Fibroblast of villous mesenchyme (primary cell): ENCODE measurements at places on chromosomes 4 and X. TPM values are rescaled to one million over a fixed set of nuclear protein-coding genes. Genes with fewer than 3 reads are reported as not detected.

GRCh38 chrX:116493271-116493670 lies 30.5 kb upstream of the CT83 start:
- no peak for DNase-seq

DNA sequence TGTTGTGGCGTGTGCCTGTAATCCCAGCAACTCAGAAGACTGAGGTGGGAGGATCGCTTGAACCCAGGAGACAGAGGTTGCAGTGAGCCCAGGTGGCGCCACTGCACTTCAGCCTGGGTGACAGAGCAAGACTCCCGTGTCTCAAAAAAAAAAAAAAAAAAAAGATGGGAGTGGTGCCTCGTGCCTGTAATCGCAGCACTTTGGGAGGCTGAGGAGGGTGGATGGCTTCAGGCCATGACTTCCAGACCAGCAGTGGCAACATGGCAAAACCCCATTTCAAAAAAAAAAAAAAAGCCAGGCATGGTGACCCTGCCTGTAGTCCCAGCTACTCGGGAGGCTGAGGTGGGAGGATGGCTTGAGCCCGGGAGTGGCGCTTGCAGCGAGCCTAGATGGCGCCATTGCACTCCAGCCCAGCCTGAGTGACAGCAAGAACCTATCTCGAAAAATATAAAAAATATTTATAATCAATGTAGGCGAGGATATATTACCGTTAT lies 27.0 kb downstream of the EIF2S3 start:
- peak; percentile 68 for DNase-seq

DNA sequence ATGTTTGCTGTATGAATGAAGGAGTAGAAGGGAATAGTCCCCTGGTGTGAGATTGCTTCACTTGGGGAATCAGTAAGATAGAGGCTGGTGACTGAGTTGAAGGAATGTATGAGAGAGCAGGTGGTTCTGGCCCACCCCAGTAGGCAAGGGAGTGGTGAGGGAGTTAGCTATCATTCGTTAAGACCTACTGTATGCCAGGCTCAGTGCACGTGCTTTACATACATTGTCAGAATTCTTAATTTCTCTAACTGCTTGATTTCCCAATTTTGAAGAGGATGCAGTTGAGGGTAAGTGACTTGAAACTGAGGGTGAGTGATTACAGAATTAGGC lies 700 bp downstream of the VMA21 start:
- no peak for DNase-seq

DNA sequence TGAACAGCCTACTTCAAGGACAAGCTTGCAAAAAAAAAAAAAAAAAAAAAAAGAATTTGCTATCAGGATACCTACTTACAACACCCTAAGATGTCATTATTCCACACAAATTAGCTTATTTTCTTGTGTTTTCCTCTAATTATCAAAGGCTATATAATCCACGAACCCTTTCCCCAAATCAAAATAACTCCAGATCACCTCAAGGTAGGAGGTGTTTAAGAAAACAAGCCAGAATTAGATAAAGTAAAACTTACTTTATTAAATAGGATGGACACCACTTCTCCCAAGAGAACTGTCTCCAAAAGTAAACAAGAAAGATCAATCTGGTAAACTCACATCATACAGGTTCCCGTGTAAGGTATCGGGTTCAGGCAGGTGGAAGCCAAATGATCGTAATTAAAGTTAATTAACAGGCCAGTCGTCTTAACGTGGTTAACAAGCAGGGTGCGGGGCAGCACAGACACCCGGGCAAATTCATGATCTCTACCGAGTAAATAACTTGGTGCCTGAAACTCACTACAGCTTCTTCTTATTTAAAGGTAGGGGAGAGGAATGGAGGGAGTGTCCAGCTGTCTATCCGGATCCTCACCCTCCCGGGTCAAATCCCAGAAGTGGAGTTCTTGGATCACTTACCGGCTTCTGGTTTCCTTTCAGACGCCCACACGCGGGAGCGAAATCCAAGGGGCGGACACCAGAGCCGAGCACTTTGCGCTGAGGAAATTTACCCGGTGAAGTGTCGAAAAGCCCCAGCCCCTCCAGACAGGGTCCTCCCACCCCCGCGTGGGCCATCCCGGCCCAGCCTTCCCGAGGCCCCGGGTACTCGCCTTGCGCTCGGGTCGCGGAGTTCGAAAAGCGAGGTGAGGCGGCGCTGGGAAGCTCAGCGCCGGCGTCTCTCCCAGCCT lies 708 bp downstream of the ARAP2 start:
- peak; percentile 9 for DNase-seq

DNA sequence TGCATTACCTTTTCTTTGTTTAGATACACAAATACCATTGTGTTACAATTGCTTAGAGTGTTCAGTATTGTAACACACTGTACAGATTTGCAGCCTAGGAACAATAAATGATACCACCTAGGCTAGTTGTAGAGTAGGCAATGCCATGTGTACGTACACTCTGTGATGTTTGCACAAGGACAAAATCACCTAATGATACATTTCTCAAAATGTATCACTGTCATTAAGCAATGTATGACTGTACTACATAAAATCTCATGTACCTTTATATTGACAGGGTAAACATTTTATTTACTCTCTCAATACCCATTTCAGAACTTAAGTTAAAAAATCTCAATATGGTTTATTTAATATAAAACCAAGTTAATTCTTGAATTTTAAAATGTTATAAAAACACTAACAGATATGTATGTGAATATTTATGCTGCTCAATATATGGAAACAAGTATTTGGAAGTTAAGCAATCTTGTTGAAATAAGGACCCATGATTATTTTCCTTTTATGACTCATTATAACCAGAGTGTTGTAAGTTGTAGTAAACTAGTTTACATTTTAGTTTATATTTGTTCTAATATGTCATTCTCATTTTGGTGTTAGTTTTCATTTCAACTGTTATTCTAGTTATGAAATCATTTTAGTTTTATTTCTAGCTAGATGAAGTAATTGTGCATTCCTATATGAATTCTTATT lies 409.2 kb downstream of the TLL1 start:
- no peak for DNase-seq

- peak; percentile 18 for DNase-seq
Observed at GRCh38 chr4:138835832-138836533, 179.6 kb upstream of the NOCT start.

DNA sequence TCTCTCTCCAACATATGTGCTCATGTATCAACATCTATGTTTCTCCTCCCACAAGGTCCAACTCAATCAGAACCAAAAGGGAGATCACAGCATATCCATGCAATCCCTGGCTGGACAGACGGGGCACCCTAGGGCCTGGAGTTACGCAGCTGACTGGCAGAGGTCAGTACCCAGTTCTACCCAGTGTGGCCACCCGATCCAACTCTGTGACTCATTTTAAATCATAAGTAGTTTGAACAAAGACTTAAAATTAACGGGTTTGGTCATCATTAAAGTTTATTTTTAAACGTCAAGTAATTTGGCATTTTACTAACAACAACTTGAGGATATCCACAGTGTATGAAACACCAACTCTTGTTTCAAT lies 59.5 kb downstream of the APBB2 start:
- DNase-seq, result peak; percentile 36

GRCh38 chr4:2338754-2339457 lies 77.0 kb upstream of the MXD4 start:
- DNase-seq, result no peak

- DNase-seq, result no peak
Observed at GRCh38 chr4:163556650-163557391, 62.3 kb downstream of the TMA16 start.

- no peak for DNase-seq
Observed at GRCh38 chr4:138243369-138243768, 1.2 kb upstream of the SLC7A11 start.

EDA2R gene
- 8.1 and 18.1 TPM in 2 replicates for total RNA-seq

SAGE1 gene
- total RNA-seq, result not detected in 2 replicates

PI4K2B gene
- total RNA-seq, result 22.9 and 25.9 TPM in 2 replicates

MFAP3L gene
- total RNA-seq, result 0.86 and 1.3 TPM in 2 replicates

MAGEB1 gene
- total RNA-seq, result not detected in 2 replicates

AKAP14 gene
- total RNA-seq, result not detected in 2 replicates

ATP7A gene
- total RNA-seq, result 12.1 and 12.6 TPM in 2 replicates

AFF2 gene
- total RNA-seq, result 0.32 TPM in 1 of 2 replicates, not detected in the other
